ENCODE measurements at places on chromosomes 5 and 9. TPM values are rescaled to one million over a fixed set of nuclear protein-coding genes. Genes with fewer than 3 reads are reported as not detected.

Gene GZMA
- polyA plus RNA-seq = not detected

Gene MYOZ3
- polyA plus RNA-seq = not detected

Gene IGIP
- 4.4 TPM for polyA plus RNA-seq

Gene SPINK6
- polyA plus RNA-seq = not detected

Gene ROPN1L
- 4.3 TPM for polyA plus RNA-seq

Gene CENPK
- 5.6 TPM for polyA plus RNA-seq
